ENCODE measurements at places on chromosomes 12 and 14.

DNA sequence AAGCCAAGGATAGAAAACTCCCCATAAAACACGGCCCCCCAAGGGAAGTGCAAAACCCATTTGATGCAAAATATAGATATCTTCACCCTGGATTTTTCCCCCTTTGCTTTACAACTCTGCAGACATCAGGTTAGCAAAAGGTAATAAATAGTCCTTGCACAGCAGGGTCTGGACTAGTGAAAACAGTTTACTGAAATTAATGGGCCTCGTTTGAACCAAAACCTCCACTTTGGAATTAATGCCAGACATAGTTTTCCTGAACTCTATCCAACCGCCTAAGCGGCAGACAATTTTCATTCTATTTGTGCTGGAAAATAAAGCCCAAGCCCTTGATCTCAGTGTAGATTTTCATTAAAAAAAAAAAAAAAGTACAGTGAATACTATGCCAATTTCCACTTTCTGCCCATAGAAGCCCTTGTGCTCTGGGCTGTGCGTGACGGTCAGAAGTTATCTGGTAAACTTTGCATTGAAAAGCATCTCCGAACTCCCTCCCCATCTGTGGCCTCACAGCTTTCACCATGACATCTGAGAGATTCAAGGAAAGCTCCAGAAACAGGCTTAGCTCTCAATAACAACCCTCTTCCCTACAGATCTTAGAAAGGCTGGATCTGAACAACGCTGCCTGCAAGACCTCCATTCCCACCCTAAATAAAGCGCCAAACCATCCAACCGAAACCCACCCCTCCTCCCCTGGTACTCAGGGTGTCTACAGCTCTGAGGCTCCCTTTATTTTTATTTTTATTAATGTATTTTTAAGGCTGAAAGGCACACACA, 11.0 kb upstream of the IRF2BPL start:
- peak; percentile 26 for DNase-seq

DNA sequence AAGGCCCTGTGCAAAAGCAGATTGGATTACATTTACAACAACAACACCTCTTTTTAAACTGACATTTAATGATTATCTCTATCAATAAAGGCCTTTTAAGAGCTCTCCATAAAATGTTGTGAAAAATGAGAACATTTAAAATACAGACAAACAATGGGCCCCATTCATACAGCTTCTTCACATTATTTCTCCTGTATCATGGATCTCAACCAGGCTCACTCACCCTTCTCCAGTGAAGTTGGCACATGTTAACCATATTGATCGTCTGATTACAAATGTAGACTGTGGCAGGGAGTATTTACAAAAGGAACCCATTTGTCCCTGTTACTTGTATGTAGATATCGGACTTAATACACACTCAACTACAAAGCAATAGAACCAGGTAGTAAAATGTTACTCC, 220.2 kb upstream of the BTG1 start:
- no peak for DNase-seq

DNA sequence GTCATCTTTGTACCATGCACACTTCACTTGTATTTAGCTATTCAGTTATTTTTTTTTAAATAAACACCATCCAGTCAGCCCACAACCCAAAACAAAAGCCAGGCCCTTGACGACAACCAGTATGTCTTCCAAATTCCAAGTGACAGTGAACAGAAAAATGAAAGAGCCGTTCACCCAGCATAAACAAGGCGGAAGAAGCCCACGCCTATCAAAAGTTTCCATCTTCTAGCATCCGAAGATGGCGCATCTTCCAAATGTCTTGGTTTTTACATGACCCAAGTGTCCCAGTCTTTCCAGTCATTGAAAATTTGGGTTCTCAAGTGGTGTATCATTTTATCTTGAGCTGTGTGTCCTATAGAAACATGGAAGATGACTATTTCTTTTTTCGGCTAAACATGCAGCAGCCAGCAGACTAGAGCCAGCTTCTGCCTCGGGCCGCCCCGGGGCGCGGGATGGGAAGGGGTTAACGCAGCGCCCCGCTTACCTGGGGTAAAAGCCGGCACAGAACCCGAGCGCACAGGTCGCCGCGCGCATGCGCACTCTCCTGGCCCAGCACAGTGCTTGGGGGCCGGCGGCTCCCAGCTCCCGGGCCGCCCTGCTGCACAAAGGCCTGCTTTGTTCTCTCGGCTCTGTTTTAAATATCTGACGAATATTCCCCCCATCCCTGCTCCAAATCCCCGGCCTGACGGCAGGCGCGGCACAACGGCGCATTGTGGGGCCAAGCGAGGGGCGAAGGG, 164.8 kb downstream of the ZFP36L1 start:
- no peak for DNase-seq

GRCh38 chr12:6327229-6328041, 14.4 kb downstream of the TNFRSF1A start:
- DNase-seq: no peak

- no peak for DNase-seq
Measured at GRCh38 chr14:51744372-51745130, 92.8 kb downstream of the FRMD6 start.

- DNase-seq: no peak
Measured at GRCh38 chr14:58368956-58369355, 26.8 kb upstream of the TOMM20L start.

DNA sequence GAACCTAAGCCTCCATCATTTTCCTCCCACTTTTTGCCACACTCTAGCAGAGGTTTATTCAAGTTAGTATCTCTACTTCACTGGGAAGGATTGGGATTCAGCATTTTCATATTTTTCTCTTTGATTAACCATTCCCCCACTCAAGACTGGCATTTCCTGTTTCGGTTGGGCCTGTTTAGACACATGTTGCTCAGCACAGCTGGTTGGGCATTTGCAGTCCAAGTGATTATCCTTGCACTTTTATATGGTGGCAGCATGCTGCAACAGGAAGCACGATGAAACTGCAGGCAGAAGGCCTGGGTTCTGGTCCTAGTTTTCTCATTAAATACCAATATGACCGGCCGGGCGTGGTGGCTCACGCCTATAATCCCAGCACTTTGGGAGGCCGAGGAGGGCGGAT, 182.9 kb upstream of the GRIN2B start:
- DNase-seq: no peak

DNA sequence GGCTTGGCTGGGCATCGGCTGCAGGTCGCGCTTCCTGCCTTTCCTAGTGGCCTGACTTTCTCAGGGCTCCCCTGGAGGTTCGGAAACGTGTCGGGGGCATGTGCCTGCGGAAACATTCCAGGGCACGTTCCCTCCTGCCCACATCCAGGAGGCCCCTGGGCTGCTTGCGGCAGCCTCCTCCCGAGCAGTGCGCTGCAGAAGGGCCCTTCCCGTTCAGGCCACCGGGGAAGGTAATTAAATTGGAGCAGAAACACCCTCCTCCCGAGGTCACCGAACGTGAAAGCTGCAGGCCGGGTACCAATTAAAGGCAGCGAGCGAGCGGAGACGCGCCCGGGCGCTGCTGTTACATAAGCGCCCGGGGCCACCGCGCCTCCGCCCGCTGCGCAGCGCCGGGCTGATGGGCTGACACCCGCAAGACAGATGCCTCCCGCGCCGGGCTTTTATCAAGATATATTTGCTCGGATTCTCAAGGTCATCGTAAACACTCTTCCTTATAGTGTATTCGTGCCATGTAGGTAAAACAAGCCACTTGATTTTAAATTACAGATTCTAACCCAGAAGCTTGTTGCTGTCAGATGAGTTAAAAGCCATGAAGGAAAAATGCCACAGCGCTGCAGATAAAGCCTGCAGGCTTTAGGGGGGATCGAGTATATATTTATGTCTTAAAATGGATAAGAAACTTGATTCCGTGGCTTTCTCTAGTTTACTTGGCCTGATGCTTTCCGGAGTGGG, 31.4 kb downstream of the SSPN start:
- peak; percentile 47 for DNase-seq

DNA sequence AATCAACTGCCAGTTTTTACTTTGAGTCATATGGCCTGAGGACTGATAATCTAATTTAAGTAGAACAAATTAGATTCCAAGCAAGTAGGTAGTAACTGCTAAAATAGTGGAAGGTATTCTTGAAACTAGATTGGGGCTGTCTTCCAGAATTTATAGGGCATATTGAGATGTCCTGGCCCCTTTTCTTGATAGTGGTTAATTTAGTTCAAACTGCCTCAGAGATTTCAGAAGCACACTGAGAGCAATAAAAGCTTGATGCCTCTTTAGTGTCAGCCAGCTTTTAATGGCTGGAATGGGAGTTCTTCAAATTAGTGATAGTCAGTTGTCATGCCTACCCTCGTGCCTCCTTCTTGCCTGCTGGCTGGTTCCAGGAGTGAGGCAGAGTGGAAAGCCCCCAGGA, 120.5 kb downstream of the AKAP6 start:
- DNase-seq: no peak

DNA sequence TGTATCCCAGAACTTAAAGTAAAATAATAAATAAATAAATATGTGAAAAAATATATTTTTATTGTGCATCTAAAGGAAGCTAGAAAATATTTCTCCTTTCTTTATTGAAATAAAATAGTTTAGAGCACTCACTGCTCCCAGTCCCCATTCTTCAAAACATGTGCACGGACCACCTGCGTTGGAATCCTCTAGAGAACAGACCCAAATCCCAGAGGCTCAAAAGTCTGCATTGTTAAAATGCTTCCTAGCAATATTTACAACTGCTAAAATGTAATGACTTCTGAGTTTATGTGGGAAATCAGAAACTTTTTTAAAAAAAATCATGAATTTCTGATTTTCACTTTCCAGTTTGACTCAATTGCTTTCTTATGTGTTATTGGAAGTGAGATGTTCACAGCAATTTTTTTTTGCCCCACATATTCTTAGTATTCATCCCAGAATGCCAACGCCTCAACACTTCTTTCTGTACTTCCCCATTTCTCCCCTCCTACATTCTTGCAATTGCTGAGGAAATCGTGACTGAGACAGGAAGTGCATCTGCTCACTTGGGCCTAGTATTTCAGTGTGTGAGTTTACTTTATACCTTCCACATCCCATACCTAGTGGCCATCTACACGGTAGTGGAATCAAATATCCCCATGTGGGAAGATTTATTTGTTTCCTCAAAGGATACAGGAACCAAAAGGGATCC, 116.0 kb upstream of the FLRT2 start:
- no peak for DNase-seq

DNA sequence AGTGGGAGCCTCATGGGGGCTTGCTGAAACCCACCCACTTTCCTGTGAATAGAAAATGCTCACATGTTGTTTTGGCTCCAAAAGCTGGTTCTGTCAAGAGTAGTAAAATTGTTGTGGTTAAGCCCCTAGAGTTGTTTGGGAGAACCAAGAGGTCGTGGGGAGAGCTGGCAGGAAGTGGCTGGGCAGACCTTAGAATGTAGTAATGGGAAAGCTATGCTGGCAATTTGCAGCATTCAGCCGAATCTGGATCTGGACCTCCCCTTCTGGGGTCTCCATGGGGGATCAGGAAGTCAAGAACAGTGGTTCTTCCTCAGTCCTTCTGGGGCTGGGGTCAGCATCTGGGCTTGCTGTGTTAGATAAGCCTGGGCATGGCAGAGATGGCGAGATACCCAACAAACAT, 150.6 kb upstream of the TBX3 start:
- DNase-seq: no peak

GRCh38 chr12:117437516-117438255, 76.3 kb upstream of the NOS1 start:
- DNase-seq: no peak

DNA sequence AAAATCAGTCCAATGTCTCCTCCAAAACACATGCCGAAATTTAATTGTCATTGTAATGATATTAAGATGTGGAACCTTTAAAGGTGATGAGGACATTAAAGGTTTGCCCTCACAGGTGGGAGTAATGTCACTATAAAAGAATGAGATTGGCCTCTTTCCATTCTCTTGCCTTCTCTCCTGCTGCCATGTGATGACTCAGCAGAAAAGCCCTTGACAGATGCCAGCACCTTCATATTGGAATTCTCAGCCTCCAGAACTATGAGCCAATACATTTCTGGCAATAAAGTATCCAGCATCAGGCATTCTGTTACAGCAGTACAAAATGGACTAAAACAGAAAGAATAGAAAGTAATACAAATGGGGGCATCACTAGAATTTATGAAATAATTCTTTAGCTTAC, 609.7 kb downstream of the SLC16A7 start:
- peak; percentile 83 for DNase-seq

DNA sequence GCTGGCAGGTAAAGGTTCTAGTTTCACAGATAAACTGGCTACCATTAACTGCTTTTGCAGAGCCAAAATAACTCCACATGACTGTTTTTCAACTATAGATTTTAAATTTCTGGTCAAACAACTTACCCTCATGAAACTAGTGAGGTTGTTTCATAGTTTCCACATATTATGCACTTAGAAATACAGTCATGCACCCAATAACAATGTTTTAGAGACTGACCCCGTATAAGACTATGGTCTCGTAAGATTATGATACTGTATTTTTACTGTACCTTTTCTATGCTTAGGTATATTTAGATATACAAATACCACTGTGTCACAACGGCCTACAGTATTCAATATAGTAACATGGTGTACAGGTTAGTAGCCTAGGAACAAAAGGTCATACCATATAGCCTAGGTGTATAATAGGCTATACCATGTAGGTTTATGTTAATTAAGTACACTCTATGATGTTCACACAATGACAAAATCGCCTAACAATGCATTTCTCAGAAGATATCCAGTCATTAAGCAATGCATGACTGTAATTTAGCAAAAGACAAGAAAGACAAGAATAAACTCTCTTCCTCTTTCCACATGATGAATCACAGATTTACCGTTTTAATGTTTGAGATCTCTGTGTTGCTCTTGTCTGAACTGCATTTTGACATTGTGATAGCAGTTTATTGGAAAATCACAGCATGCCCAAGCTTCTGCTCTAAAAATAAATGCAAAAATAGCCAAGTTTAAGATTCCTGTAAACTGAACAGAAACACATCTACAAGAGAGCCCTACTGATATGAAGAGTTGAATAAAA, 17.1 kb downstream of the DICER1 start:
- no peak for DNase-seq

GRCh38 chr12:82470906-82471512, 112.7 kb downstream of the METTL25 start:
- DNase-seq: no peak

GRCh38 chr12:117847371-117847770, 121.4 kb downstream of the KSR2 start:
- no peak for DNase-seq

DNA sequence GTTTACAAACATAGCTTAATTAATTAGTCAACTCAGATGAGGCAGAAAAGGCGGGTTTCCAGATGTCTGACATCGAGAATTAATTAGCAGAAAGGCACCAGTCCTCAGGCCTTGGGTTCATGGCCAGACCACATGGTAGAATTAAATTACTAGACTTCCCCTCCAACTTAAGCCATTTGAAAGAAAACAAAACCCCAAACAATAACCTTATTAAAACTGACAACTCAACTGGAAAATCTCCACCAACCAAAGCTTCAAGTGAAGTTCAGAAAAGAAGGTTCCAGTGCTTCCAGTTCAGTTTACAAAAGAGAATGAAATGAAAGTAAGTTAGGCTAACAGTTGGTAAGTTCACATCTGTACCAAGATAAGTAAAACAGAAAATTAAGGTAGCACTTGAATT, 349.5 kb downstream of the GRIN2B start:
- no peak for DNase-seq

All from ACHN (cell line).